Lower lobe of right lung (tissue), 2 donors: ENCODE measurements at places on chromosomes 3 and 15. TPM values are rescaled to one million over a fixed set of nuclear protein-coding genes. Genes with fewer than 3 reads are reported as not detected.

DNA sequence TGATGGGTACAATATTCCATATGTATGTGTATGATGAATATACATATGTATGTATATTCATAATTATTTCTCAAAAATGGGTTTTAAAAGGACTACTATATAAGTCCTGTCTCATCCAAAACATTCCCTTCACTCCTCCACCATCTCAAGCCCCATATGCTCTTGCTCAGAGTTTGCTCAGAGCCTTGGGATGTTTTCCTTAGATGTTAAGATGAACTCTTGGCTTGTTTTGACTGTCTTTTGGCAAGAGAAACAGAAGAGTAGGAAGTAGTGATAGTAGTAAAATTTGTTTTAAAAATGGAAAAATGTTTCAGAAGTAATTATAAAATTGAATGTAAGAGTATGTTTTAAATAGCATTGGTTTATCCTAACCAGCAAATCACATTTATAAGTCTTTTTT, 6.2 kb upstream of the EPHA3 start:
- peaks cover 8% of the 10 kb centered on the region for H3K27me3 ChIP-seq
- DNase-seq, result no peak
- H3K27ac ChIP-seq, result no peak overlapping the region

DNA sequence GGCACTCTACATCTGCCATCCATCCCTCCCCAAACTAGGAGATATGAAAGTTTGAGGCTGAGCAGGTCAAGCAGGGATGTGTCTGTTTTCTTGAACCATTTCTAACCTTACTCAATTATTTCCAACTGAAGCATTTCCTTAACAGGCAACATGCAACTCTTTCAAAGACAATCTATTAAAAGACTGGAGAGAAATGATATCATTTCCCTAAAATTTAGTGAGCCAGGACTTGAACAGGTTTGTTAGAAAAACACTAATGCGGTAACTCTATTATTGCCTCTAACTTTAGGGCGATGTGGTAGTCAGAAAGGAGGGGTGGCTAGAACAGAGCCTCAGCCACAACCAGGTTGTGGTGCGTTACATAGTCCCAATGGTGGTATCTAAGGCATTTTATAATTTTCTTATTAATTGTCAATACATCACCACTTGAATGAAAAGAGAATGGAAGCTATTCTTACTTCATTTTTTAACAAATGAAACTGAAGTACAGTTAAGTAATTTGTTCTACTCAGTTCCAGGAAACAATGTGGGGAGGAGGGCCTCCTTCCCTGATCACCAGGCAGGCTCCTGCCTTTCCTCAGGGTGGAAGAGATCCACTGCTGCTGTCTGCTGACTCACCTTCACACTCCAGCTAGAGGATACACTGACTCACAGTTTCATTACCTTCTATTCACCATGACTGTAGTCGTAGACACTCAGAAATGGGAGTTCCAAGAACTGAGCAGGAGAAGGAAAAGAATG, 22.8 kb downstream of the MYO1E start:
- no peak for DNase-seq
- H3K36me3 ChIP-seq, result no peaks in the 10 kb centered on the region

GRCh38 chr3:122508135-122508914, 6.4 kb downstream of the KPNA1 start:
- H3K4me3 ChIP-seq, result no peak overlapping the region
- no peak overlapping the region for H3K27ac ChIP-seq
- peaks cover 25% of the 10 kb centered on the region for H3K4me1 ChIP-seq
- H3K27me3 ChIP-seq, result no peaks in the 10 kb centered on the region

GRCh38 chr3:79564192-79564591, 203.6 kb downstream of the ROBO1 start:
- no peaks in the 10 kb centered on the region for H3K27me3 ChIP-seq
- no peak overlapping the region for H3K27ac ChIP-seq
- no peaks in the 10 kb centered on the region for H3K36me3 ChIP-seq
- H3K4me1 ChIP-seq, result no peaks in the 10 kb centered on the region
- no peak for DNase-seq

DNA sequence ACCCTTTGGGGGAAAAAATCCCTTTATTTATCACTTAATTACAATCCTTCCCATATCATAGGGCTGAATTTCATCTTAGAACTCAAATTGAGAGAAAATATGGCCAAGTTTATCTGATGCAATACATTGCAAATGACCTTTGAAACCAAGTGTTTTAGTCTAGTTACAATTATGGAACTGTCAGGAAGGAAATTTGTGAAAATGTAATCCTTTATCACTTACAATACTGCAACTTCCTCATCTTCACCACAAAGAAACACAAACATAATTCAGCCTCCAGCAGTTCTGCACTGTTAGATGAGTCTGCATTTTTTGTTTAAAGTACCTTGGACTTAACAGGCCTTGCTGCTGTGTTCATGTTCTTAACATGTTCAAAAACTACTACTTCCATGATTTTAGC, 4.6 kb downstream of the CCPG1 start:
- H3K4me1 ChIP-seq, result peaks cover 60% of the 10 kb centered on the region
- no peak overlapping the region for H3K4me3 ChIP-seq
- DNase-seq, result no peak
- no peaks in the 10 kb centered on the region for H3K36me3 ChIP-seq
- peak overlapping the region; percentile 9 for H3K27ac ChIP-seq

DNA sequence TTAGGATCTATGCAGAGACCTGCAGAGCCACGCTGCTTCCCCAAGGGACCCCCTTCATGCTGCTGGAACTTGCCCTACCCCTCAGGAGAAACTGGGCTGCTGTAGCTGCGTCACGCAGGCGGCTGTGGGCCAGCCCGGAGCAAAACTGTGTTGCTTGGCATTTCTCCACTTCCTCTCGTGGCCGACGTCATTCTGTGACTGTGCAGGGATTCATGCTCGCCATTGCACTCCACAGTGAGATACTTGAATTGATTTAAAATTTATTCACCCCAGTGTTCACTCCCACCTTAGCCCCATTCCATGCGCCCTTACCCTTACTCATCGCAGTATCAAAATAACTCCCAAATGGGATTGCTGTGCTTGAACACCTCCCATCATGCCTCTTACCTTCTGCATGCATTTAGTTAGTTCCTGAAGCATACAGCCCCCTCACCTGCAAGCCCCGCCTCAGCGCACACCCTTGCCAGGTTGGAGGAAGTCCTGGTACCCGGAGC, 45.7 kb downstream of the TMEM44 start:
- no peaks in the 10 kb centered on the region for H3K27me3 ChIP-seq
- DNase-seq, result no peak
- peaks cover 12% of the 10 kb centered on the region for H3K4me1 ChIP-seq
- no peak overlapping the region for H3K4me3 ChIP-seq

Gene B3GALNT1
- total RNA-seq, result 25.8 TPM

Gene EAF1
- 25.6 TPM for total RNA-seq

Gene FRMD5
- 0.12 TPM for total RNA-seq

Gene SLC2A2
- not detected for total RNA-seq

Gene TPRG1
- 23.4 TPM for total RNA-seq
